NCI-H1105 treated with DMSO at 0.1 percent for 48 hours (cell line): ENCODE measurements at places on chromosomes 2 and 18.

DNA sequence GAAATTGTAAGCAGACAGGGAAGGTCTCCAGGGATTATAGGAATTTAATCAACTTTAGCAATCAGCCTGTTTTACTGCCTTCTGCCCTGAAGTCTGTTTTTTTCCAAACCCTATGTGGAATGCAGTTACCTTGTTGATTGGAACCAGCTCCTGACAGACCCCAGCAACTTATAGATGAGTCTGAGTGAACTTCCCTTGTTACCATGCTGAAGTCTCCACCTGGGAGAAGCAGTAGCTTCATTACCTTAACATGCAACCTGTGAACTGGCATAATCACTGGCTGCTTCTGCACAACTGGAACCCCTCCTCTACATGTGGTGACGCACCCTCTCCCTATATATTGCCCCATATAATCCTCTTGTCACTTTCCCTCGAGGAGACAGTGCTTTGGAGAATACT lies 226.3 kb upstream of the SPOPL start:
- no peak for DNase-seq

GRCh38 chr2:164917296-164917903 lies 37.9 kb downstream of the SLC38A11 start:
- peak; percentile 53 for DNase-seq

GRCh38 chr2:19228181-19228593 lies 130.2 kb downstream of the OSR1 start:
- DNase-seq: no peak

GRCh38 chr2:26457251-26457666 lies 20.7 kb downstream of the OTOF start:
- no peak for DNase-seq

DNA sequence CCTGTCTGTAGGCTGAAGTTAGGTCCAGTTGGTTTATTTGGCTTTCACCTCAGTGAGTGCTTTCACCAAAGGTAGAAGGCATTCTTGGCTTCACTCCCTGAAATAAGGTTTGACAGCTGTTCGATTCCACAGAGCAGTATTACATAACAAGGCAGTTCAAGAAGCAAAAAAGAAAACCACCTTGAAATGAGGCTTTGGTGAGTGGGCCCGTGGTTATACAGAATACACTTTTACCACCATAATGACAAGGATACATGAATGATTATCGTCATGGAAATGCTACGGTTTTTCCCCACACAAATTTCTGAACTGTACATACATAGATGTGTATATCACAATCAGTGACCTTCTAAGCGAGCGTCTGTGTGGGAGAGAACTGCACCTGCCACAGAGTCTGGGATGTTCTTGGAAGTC lies 80.0 kb upstream of the CHRNA1 start:
- DNase-seq: no peak

DNA sequence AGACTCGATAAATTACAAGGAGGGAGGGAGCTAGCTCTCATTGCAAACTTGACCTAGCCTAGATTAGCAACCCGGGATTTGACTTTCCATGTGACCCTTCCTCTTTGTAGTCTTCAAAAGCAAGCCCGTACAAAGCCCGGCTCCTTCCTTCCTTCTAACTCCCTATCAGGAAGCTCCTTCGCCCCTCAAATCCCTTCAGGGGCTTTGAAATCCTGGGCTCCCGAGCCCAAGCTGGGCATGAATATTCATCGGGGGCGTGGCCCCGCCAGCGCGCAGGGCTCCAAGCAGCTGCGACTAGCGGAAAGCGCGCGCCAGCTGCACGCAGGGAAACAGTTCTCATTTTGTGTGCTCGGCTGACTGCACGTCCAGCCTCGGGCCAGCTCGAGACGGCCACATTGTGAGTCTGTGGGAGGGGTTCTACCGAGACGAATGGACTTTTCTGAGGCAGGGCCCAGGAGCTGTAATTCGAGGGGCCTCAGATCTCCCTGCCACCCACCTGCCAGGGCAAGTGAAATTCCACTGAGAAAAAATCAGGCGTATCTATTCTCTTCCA lies 84.0 kb upstream of the PELI1 start:
- peak; percentile 90 for DNase-seq

DNA sequence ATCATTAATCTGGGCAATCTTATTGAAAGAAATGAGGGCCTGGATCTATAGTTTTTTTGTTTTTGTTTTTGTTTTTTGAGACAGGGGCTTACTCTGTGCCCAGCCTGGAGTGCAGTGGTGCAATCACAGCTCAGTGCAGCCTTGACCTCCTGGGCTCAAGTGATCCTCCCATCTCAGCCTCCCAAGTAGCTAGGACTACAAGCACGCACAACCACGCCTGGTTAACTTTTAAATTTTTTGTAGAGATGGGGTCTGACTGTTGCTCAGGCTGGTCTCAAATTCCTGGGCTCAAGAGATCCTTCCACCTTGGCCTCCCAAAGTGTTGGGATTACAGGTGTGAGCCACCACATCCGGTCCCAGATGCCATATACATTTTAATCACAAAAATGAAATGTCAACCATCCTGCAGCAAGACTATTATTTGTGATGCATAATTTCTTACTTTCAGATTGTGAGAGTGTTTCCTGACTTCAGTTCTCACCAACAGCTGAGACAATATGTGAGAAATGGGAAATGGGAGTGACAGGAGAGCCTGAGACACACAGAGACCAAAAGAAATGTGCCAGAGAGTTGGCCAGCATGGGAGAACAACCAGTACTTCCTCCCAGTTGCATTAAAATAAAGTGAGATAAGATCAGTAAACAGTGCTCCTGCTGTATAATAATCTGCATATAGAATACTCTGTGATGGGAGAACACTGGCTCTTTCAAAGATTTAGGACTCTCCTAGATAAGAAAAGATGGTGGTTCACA lies 87.6 kb downstream of the METTL8 start:
- DNase-seq: no peak

DNA sequence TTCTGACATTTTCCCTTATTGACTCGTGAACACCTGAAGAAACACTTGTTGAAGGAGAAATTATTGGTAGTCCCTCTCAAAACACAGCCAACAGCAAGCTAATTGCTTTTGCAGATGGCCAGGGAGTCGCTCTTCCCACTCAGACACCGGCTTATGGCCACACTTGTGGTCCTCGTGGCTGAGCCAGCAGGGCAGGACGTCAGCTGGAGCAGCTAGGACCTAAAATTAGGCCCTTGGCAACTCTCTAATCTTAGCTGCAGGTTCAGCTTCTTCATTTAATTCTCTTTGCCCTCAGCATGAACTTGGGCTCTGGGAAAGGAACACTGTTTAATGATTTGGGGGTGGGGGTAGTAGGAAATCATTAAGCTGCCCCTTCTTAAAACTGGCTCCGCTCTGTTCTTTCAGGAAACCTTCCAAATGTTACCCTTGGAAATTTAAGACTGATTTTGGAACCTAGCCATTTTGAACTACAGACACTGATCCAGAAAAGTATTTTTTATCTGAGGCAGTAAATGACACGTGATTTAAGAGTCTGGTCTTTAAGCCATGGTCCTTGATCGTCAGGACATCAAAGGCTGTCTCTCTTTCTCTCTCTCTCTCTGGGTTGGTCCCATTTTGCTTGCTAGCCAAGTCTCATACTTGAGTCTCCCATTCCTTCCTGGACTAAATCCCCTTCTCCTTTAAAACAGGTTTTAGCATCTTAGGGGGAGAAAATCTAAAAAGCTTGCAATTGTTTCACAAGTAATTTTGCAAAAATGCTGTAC lies 77.5 kb downstream of the CDK15 start:
- no peak for DNase-seq

DNA sequence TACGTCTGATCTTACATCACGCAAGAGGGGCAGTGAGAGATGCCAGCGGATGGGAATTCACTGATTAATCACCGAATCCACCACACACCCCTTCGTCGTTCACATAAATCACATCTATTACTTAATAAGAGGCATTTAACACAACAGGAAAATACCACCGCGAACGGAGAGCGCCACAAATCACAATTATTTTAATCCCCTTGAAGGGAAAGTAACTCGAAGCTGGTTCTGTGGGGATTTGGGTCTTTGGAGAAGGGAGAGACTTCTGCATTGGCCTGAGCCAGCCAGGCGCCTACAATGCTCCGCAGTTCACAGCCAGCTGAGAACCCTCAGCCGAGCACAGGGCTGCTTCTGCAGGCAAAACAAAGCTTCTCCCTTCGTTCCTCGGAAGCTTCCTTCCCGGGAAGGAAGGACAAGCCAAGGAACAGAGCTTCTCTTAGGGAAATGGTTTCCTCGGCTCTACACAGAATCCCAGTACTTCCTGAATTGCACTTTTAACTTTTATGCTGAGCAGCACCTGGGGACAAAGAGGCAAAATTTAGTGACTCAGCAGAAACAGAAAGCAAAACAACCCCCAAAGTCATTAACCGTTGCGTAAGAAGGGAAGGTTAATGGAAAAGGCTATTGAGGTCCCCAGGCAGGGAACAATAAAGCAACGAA lies at the start of gene LRP1B:
LRP1B (minus strand) TSS at position 7 of the 660 bp plus-strand sequence. CDS start 287 bp downstream, outside the sequence.
- peak; percentile 61 for DNase-seq

- no peak for DNase-seq
These were observed 516.4 kb downstream of the ZEB2 start for GRCh38 chr2:144003460-144004075.

- no peak for DNase-seq
These were observed 72.5 kb upstream of the CYP1B1 start for GRCh38 chr2:38148501-38148900.

DNA sequence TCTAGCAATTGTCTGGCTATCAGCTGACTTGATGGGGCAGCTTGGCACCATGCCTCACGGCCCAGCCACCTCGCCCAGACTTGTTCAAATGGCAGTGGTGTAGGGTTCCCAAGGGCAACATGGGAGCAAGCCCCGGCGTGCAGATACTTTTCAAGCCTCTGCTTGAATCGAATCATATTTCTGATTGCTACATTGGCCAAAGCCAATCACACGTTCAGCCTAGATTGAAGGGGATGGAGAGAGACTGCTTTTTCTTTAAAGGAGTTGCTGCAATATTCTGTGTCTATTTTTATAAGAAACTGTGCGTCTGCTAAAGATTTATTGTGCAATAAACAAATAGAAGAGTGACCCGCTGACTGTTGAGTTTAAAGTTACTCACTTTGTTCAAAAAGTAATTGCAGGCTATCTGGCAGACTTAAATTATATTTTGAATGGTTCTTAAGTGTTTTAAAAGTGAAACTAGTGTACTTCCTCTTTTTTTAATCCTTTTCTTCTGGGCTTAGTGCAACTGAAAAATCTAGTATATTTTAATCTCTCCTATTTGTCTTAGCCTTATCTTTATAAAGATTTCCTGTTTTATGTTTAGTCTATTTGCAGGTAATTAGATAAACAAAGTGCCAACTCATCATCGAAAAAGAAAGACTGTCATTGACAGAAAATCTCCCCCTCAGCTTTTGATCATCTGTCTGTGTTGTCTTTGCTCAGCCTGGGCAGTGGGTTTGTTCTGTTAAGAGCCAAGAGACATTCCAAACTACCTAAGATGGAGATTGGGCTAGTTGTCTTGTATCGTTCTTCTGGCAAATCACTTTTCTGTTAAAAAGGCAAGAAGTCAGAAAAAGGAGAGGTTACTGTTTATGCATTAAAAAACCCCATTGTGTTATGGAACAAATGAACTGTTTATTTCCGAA lies 156.1 kb downstream of the TPGS2 start:
- DNase-seq: peak; percentile 99

DNA sequence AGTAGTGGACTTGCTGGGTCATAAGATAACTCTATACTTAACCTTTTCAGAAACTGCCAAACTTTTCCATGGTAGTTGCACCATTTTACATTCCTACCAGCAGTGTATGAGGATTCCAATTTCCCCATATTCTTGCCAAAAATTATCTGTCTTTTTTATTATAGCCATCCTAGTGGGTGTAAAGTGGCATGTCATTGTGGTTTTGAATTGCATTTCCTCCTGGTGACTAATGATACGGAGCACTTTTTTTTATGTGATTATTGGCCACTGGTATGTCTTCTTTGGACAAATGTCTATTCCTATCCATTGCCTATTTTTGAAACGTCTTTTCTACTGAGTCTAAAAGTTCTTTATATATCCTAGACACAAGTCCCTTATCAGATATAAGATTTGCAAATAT lies 44.3 kb downstream of the CACNB4 start:
- DNase-seq: no peak

GRCh38 chr18:13513021-13513420 lies 213.3 kb downstream of the FAM210A start:
- DNase-seq: peak; percentile 18

- no peak for DNase-seq
These were observed 55.6 kb upstream of the MYL1 start for GRCh38 chr2:210370562-210370961.

GRCh38 chr2:76870011-76870410 lies 652.2 kb downstream of the LRRTM4 start:
- DNase-seq: peak; percentile 11

DNA sequence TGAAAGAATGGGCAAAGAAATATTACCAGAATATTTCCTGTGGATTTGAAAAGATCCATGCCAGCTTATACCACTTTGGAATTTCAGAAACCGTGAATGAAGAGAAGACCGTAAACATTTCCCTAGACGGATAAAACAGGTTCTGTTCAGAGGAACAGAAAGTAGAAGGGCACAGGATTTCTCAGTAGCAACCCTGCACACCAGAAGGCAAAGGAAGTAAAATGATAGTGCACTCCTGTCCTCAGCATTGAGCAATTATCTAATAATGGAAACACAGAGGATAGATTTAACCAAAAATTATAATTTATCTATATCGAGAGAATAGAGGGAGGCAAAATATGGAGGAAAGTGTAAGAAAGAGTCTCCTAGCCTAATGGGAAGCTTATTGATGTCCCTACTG lies 87.0 kb upstream of the ITGA6 start:
- DNase-seq: no peak

DNA sequence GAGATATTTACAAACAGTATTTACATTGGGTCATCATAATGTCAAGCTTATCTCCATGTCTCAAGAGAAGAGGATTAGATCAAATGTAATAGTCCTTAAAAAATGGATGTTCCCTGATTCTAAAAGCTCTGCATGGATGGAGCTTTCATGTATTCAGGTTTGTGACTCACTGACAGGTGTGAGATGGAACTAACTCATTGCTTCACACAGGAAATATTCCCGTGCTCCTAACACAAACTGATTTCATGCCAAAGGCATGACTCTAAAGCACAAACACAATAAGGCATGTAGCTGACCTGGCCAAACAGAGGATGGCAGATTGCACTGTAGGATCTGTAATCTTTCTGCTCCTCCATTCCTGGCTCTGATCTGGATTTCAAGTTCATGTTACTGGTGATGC lies 110.0 kb downstream of the ALK start:
- DNase-seq: no peak

DNA sequence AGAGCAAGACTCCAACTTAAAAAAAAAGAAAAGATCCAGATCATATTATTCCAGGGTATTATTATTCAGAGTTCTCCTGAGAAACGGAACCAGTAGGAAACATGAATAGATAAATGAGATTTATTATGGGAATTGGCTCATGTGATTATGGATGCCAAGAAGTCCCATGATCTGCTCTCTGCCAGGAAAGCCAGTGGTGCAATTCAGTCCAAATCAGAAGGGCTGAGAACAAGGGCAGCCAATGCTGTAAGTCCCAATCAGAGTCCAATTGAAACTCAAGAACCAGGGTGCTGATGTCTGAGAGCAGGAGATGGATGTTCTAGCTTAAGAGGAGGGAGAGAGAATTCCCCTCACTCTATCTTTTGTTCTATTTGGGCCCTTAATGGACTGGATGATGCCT lies 7.8 kb downstream of the SCYGR2 start:
- DNase-seq: no peak

GRCh38 chr18:5912566-5912965 lies 17.2 kb upstream of the TMEM200C start:
- no peak for DNase-seq
